Keratinocyte (primary cell): ENCODE measurements at places on chromosomes 3 and 15. TPM values are rescaled to one million over a fixed set of nuclear protein-coding genes. Genes with fewer than 3 reads are reported as not detected.

- no peak for DNase-seq
These were observed 47.4 kb downstream of the MESD start for GRCh38 chr15:80942266-80942665.

- DNase-seq, result peak; percentile 59
These were observed 92.3 kb downstream of the FRMD5 start for GRCh38 chr15:44102675-44103254.

DNA sequence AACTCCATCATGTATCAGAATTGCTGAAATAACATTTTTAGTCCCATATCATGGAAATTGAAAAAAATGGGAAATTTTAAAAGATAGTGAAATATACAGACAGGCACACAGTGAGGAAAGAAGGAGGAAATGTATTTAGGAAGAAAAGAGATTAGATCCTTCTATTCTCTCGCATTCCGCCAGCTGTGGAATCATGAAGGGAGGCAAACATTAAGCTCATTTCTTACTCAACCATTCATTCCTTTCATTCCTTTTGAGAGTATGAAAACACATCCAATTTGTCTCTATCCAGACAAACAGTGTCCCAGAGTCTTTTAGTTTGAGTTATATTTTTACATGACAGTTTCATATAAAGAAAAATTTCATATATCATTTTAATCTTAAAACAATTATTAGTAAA lies 52.5 kb upstream of the KCNMB2 start:
- no peak for DNase-seq

DNA sequence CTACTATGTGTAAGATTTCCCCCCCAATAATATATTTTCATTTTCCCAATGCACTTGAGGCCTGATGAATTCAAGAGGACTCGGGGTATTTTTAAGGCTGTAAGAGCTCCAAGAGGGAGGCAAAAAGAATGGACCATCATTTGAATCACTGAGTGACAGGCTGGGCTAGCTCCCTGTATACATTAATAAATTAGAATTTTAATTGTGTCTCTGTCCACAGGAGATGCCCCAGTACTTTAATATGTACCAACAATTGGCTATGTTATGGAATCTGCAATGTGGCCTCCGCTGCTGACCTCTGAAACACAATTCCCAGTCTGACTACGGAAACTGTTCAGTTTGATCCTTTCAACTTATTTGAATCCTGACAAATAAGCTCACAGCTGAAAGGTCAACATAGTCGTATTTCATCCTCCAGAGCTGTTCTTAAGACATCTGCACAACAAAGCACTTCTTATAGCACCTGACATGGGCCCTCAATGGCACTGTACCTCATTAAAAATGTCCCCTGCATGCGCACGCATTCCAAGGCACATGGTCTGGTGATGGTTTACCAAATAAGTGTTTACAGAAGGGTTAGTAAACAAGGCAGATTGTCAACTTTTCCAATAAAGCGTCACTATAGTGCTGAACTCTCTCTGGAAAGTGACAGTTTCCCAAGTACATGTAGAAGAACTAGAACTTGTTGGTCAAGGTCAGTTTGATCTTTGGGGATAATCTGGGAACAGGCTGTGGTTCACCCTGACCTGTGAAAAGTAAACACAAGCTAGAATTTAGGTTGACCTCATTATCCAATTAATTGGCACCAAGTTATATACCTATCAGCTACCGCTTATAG lies 472.9 kb downstream of the FOXP1 start:
- no peak for DNase-seq

DNA sequence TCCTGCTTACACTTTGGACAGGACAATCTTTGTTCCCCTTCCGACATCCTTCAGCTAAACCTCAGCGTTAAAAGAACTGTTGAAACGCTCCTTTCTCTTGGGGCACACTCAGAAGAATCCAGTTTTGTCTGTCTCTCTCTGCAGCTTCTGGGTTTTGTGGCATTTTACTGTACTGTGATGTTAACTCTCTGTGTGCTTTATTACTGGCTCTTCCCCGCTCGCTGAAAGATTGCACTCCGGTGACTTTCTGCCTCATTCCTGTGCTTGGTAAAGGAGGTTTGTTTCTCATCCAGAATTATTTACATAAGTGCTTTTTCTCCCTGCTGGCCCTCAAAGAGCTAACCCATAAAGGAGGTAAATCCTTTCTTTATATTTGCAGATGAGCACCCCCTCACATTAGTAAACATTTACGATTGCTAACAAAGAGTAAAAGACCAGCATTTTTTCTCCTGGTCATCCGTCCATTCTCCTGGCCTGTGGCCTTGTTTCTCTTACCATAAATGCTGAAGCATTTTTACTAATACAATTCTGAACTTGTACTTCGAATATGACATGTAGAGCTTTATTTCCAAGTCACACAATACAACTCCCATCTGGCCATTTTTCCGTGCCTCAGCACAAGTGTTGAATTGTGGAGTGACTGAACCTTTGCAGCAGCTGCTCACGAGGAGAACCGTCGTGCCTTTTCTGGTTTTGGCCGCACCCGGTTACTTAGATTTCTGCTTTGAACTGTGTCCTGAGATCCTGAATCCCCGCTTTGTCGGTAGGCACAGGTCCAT lies 69.3 kb upstream of the RPL35A start:
- no peak for DNase-seq

GRCh38 chr15:34243226-34243625 lies 18.4 kb downstream of the EMC4 start:
- DNase-seq, result no peak

GRCh38 chr3:108394563-108394962 lies 98.2 kb downstream of the HHLA2 start:
- DNase-seq, result no peak

- no peak for DNase-seq
These were observed 12.1 kb downstream of the GAP43 start for GRCh38 chr3:115635406-115635805.

DNA sequence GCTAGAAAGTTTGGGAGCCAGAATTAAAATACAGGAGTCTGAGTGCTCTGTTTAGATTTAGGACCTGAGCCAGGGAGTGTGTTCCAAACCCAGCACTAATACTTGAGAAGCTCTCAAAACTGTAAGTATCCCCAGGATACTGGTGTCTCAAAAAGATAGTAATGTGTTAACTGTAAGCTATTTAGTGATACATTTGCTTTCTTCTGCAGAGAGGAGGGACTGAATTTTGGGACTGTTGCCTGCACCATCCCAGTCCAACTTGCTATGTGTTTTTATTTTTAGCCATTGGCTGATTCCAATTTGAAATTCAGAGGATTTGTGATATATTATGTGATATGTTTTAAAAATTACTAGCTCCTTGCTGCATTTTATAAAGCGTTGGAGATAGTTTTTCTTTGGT lies 31.5 kb downstream of the UBE2E1 start:
- DNase-seq, result no peak

DNA sequence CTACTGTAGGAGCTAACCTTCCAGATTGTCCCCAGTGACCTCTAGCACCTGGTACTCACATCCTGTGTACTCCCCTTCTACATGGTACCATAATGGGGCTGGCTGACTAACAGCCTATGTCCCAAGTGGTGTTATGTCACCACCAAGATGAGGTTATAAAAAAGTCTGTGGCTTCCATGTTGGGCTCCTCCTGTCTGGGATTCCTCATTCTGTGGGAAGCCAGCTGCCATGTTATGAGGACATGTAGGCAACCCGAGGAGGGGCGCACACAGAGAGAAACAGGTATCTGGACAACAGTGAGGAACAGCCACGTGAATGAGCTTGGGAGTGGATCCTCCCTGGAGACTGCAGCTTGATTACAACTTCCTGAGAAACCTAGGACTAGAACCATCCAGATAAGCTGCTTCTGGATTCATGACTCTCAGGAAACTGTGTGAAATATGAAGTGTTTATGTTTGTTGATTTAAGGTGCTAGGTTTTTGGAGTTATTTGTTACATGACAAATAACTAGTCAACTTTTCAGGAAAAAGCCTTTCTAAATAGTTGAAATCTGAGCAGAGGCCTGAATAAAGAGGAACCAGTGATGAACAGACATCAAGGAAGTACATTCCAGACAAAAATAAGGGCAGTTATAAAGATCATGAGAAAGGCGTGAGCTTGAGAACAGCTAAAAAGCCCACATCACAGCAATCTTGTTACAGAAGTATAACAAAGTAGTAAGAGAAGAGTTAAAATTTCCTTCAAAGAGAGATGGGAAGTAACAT lies 21.7 kb downstream of the GOLIM4 start:
- DNase-seq, result no peak

GRCh38 chr15:89150762-89151664 lies 62.8 kb downstream of the ABHD2 start:
- no peak for DNase-seq

GRCh38 chr3:177521305-177521704 lies 324.0 kb upstream of the TBL1XR1 start:
- DNase-seq, result no peak

DNA sequence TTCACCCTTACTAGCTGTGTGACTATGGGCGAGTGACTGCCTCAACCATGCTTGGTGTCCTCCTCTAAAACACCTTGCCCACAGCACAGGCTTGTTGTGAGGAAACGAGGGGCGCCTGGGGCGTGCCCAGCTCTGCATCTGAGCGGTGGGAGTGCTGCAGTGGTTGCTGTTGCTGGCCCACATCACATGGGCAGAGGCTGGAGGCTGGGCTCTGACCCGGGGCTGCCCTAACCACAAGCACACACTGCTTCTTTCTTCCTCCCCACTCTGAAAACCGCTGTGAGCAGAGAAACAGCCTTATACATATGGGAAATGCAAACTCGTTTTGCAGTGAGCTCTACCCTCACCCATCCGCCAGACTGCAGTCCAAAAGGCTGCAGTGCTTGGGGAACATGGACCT lies 74.8 kb upstream of the RPL32 start:
- DNase-seq, result no peak

- DNase-seq, result no peak
These were observed 294.8 kb downstream of the MCTP2 start for GRCh38 chr15:94526071-94526689.

- no peak for DNase-seq
These were observed 183.5 kb downstream of the TJP1 start for GRCh38 chr15:29638781-29639180.

GRCh38 chr3:186035277-186035676 lies 73.6 kb downstream of the ETV5 start:
- no peak for DNase-seq

DNA sequence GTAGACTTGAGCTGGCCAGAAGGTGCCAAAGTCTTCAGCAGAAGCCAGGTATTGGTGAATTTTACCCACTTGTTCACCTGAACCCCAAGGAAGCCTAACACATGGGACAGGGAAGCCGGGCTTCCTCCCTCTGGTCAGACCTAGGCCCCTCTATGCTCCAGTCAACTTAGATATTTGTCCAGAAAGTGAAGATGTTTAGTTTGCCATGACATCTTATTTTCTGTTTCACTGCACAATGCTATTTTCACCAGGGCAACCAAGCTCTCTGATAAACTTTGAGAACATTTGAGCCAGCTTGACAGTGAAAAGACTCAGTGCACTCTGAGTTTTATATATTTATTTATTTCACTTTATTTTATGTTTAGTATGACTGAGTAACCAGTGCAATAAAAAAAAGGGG lies 71.0 kb downstream of the SOX14 start:
- DNase-seq, result no peak

- DNase-seq, result no peak
These were observed 5.0 kb downstream of the MEX3B start for GRCh38 chr15:82040862-82041261.

GRCh38 chr15:101445562-101446517 lies 43.7 kb downstream of the PCSK6 start:
- DNase-seq, result peak; percentile 60

- DNase-seq, result no peak
These were observed 30.7 kb upstream of the IP6K2 start for GRCh38 chr3:48747706-48748105.

DNA sequence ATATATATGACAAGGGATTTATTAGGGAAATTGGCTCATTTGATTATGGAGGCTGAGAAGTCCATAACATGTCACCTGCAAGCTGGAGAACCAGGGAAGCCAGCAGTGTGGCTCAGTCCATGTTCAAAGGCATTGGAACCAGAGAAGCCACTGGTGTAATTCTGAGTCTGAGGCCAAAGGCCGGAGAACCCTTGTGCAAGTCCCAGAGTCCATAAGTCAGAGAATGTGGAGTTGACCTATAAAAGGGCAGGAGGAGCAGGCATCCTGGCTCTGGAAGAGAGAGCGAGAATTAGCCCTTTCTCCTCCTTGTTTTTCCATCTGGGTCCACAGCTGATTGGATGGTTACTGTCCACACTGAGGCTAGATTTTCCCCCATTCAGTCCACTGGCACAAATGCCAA lies 319.8 kb downstream of the IGSF11 start:
- DNase-seq, result no peak

GRCh38 chr3:89571707-89572106 lies 464.3 kb downstream of the EPHA3 start:
- DNase-seq, result no peak

- no peak for DNase-seq
These were observed 234.3 kb downstream of the SQOR start for GRCh38 chr15:45869034-45869668.

- no peak for DNase-seq
These were observed 264.0 kb upstream of the NSMCE3 start for GRCh38 chr15:29533647-29534046.

The WDR5B gene
- polyA plus RNA-seq, result 2.0 to 4.0 TPM (median 3.0 TPM) in 3 replicates

The PEAK1 gene
- 5.0 to 6.4 TPM (median 5.9 TPM) in 3 replicates for polyA plus RNA-seq

The MYZAP gene
- 1.1 to 1.8 TPM (median 1.3 TPM) in 3 replicates for polyA plus RNA-seq

The CLDN11 gene
- polyA plus RNA-seq, result 0.12 to 0.23 TPM (median 0.14 TPM) in 3 replicates
